ENCODE measurements at places on chromosomes 5 and 9. TPM values are rescaled to one million over a fixed set of nuclear protein-coding genes. Genes with fewer than 3 reads are reported as not detected.

DNA sequence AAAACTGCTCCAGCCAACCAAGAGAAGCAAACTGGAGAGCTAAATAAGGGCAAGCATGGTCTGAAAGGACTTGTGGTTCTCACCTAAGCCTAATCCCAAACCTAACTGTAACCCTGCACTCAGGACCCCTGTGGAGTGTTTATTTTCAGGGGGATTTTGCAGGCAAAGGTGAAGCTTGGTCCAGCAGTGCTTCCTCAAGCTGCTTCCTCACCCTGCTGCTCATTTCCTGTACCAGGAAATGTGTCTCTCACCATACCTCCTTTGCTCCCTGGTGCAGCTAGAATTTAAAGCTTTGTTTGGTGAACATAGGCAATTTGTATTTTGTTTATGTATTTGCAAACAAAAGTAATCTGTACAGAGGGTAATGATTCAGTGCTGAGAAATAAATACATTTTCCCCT is 50.2 kb downstream of the CARTPT start:
- no peak for DNase-seq

- no peak for DNase-seq
These were observed 1719.1 kb downstream of the MAT2B start for GRCh38 chr5:165224366-165225045.

GRCh38 chr9:79603222-79603920 is 31.6 kb downstream of the TLE4 start:
- no peak for DNase-seq

The PHF24 gene
- total RNA-seq, result 0.17 TPM

DNA sequence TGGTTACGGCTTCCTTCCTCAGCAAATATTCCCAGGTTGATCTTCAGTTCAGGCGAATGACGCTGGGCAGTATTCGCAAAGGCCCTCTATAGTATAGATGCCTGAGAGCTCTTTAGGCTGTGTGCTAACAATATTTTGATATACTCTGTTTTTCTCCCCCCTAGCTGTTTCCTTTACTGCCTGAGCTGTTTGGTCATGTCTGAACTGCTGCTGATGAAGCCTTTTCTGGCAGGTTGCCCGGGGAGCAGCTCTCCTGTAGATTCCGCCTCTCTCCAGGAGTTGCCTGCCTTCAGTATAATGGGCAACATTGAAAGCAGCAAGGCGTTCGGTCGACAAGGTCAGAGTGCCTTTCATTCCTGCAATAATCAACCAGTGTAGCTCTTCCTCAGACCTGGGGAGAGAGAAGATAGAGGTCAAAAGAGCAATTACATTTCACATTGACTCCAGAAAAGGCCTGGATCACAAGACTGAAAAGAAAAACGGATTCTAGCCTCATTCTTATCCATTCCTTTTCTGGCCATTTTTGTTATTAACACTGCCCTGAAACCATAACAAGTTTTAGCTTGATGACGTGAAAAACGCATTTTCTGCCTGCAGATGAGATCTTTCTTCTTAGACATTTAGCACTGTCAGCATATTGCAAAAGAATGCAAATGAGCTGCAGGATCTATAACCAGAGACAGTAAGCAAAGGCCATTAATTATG is 60.1 kb upstream of the ZNF608 start:
- DNase-seq, result peak; percentile 80

DNA sequence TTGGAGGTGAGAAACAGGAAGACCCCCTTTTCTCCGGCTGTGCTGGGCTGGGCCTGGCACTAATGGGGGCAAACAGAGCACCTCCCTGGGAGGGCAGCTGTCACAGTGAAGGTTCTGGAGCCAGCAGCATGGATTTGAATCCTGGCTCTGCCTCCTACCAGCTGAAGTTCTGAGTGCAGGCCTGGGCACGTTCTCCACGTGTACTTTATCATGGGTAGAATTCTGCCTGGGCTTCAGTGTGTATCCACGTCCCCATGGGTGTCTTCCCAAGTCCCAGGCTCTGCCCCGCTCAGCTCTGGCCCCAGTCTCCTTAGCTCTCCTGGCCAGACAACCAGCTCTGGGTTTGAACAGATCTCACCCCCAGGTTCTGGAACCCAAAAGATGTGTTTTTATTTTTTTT is 223.2 kb downstream of the PBX3 start:
- no peak for DNase-seq

- no peak for DNase-seq
These were observed 13.6 kb upstream of the IL3 start for GRCh38 chr5:132046880-132047299.

DNA sequence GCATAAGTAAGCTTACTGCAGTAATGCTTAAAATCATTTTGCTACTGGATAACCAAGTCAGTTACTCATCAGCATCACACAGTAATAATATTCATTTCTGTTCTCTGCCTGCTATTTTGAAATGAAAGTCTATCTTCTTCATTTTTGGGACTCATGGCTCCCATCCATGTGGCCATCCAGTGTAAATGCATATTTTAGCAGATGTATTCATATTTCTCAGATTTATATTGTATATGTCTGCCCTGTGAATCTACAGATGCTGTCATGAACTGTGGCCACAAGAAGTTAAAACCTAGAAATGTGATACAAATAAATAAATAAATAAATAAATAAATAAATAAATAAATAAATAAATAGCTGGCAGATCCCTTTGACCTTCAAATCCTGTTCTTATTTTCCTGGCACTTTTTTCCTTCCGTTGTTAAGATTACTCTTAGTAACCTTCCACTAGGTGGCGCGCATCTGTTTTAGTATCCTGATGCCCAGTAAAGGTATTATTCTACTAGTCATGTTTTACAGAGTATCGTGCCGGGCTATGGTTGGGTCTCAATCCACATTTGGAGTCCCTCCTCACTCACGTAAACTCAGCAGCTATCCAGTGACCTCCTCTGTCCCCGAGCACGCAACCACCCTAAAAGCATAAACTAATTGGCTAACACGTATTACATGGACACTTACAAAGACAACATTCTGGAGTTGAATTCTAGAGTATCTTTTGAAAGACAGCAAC is 79.2 kb upstream of the IL7R start:
- DNase-seq, result peak; percentile 91

- no peak for DNase-seq
These were observed 125.4 kb downstream of the RGS3 start for GRCh38 chr9:113588936-113589335.

- no peak for DNase-seq
These were observed 480 bp upstream of the PRDM12 start for GRCh38 chr9:130663977-130664250.

The NUTM2F gene
- total RNA-seq, result not detected

DNA sequence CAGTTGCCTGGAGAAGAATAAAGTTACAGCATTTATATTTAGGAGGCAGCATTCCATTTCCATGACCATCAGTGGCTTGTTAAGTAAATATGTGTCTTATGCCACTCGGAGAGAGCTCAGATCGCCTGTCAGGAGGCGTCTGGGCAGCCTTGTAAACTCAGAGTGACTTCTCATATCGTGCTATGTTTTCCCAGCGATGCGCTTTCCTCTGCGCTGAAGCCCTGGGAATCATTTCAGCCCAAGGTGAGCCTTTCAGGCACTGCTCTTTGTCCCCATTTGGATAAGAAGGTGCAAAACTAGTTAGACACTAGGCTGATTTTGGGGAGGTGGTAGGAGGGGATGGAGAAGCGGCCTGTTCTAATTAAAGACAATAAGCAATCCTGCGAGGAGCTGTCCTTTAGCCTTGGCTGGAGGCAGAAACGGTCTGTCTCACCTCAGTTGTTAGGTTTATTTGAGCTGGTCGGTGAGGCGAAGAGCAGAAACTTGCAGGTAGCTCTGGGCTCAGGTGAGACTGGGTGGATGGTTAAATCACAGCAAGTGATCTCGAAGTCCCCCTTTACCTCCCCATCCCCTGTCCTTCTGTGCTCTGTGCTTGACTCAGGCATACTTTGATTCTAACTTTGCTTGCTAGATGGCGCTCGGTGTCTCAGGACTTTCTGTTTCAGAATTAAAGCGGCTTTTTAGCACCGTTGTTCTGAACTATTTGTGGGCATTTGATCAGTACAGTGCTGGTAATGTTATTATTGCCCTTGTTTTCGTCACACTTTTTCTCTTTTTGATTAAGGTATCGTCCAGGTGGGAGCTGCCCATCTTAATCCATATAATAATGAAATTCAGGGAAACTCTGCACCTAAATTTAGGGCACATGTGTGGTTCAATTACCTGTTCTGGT is 24.6 kb downstream of the NR2F1 start:
- peak; percentile 86 for DNase-seq

DNA sequence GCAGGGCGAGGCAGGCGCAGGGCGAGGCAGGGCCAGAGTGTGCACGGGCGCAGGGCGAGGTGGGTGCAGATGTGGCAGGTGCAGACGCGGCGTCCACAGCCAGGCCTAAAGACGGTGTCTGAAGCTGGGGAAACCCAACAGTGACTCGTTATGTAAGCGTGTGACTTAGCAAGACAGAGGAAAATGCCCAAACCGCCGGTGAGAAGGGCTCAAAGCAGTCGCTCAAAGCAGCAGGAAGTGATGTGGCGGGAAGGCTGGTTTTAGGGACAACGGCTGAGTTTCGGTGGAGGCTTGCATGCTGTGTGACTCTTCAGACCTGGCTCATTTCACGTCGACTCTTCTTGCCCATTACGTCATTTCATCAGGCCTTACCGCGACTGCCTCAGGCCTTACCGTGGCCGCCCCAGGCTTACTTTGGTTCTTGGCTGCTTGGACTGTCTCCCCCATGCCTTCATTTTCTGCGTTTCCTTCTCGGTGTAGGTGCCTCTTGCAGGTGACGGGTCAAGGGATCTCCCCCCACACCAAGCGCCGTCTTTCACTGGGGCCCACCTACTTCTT is 50.5 kb upstream of the EXOC3 start:
- DNase-seq, result peak; percentile 55

The PTBP3 gene
- 16.7 TPM for total RNA-seq

DNA sequence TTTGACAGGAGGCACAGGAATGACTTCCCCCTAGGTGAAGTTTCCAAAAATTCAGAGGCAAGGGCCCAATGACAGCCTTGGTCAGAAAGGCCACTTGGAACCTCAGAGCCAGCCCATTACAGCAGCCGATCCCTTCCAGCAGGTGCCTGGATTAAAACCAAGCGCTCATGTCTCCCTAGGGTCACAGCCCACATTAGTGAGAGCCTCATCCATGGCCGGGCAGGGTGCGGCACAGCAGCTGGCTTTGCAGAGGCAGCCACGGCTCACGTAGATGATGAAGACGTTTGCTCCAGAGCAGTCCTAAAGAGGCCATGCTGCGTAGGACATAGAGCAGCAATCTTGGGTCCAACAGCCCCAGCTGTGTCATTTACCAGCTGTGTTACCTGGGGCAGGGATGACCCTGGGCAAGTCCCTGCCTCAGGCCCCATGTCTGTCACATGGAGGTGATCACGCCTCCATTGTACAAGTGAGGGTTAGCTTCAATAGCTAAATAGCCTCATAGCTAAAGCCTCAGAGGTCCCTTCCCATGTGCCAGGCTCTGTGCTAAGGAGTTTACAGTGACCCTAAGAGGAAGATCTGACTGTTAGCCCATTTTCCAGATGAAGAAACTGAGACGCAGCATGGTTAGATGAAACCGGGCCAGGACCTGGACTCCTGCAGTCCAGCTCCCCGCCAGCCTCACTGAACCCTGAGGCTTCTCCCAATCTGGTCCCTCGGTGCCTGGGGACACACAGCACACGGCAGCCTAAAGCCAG is 39.2 kb downstream of the NEK6 start:
- DNase-seq, result no peak

- no peak for DNase-seq
These were observed 177.1 kb downstream of the ATP10B start for GRCh38 chr5:160674901-160675300.

DNA sequence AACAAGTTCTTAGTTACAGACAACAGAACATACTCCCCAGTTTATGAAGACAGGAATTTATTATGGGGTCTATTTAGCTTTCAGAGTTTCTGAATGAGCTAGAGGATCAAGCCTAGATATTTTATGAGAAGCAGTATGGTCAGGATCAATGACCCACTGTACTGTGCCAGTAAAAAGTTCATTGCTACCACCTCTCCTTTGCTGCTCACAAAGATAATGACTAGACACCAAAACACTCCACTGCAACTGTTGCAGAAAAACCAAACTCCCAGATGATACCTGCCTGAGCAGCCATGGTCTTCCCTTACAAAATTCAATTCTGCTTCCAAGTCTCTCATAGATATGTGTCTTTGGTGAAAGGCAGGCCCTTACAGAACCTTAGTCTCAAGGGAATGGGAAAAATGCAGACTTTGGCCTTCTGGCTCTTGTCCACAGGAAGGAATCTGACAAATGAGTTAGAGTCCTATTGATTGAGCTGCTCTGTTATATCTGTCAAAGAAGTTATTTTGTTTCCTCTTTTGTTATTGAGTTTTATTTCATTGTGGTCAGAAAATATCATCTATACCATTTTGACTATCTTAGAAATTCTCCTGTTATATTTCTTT is 74.7 kb upstream of the RASGRF2 start:
- DNase-seq, result peak; percentile 17

The PHAX gene
- total RNA-seq, result 54.5 TPM

DNA sequence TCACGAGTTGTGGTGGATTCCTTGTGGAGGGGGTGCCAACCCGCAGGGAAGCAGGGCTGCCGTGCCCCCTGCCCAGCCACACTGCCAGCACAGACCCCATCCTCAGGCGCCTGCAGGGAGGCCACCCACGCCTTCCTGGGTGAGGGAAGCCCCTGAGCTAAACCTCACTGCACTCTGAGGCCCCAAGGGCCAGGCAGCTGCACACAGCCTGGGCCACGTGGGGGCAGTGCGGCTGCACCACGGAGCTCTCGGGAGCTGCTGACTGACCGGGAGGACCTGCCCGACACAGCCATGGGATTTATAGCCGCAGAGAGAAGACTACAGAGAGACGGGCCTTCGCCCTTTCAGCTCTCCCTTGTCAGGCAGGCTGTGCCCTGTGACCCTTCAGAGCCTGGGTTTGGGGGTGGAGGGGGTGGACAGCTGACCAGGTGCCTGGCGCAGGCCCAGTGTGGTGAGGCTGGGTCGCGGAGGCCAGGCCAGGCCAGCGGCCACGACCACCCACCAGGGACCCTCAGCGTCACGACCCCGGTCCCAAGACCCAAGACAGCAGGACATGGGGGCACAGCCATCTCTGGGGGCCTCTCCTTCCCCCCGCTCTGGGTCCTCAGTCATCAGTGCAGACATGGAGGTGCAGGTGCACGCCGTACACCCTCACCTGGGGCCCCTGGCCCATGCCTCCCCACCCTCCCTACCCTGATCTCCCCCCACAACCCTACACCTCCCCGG is 4.3 kb upstream of the AHRR start:
- peak; percentile 57 for DNase-seq

GRCh38 chr9:109414125-109414785 is 83.9 kb downstream of the PTPN3 start:
- no peak for DNase-seq

GRCh38 chr9:29212397-29213387 is 1639.4 kb upstream of the C9orf72 start:
- DNase-seq, result no peak

DNA sequence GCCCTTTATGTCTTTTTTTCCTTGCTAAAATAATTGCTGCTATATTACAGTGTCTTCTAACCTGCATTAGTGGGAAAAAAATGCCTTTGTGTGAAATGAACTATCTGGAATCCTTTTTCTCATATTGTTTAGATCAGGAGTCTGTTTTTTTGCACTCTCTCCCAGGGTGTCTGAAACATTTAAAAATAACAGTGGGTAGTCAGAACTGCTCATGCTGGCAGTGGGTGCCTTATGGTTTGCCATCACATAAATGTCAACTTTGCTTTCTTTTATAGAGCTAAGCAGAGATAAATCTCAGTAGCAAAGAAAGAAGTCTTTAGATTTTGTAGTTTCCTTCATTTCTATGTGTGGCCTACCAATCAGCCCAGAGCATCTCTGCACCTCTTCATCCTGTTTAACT is 347.8 kb upstream of the RGMB start:
- no peak for DNase-seq

The TMED9 gene
- 139 TPM for total RNA-seq

The LHFPL2 gene
- total RNA-seq, result 51.4 TPM

GRCh38 chr9:136784249-136784996 is 6.7 kb upstream of the TMEM141 start:
- DNase-seq, result no peak

GRCh38 chr9:97940741-97941140 is 2.8 kb upstream of the HEMGN start:
- no peak for DNase-seq
